Cerebellar nuclear complex (tissue), 1 donor: ENCODE measurements at places on chromosomes 3 and 15.
A peak's percentile ranks its signal among the peaks of the same experiment; 100 is the strongest.

DNA sequence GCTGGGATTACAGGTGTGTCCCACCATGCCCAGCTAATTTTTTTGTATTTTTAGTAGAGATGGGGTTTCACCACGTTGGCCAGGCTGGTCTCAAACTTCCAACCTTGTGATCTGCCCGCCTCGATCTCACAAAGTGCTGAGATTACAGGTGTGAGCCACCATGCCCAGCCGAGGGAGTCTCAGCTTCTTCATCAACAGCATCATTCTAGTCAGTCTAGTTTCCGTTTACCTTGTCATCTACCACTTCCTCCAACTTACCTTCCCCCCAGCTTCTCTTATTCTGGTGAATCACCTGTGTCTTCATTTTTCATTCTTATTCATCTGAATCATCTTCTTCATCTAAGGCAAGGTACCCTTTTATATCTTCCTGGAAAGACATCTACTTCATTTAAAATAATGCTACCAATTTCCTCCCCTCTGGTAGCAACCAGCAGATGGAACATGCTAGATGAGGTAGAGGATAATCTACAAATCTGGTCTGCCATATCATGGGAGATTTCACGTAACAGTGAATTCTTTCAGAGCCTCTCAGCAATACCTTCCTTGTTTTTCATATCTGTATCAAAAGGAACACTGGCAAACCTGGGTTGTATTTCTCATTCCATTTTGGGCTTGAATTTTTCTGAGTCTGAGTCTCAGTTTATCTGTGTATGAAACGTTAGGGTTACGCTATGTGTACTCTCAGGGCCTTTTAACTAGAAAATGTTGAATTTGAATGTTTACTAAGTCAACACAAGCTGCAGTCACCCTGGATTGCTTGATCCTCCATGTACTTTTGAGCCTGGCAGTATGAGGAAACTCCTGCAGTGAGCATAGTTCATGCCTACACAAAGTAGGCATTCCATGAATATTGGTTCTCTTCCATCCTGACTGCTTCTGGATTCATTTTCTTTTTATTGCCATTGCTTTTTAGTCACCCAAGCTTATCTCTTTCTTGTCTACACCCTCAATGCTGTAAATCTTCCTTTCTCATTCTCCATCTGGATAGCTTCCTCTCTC lies 16.8 kb downstream of the LPP start:
- DNase-seq = no peak

DNA sequence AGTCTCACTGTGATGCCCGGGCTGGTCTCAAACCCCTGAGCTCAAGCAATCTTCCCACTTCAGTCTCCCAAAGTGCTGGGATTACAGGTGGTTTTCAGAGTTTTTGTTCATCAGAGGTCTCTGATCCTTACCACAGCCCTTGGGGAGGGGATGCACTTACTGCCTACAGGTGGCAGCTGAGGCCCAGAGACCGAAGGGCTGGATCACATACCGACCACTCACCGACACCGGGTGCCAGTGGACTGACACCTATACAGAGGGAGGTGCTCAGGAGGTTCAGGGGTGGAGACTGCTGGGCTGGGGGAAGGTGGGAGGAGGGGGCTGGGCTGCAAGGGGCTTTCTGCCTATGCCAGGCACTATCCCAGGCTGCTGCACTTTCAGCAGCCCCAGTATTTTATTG lies 19.5 kb downstream of the DUSP7 start:
- no peak for DNase-seq

GRCh38 chr3:74332165-74332564 lies 282.3 kb downstream of the CNTN3 start:
- no peak for DNase-seq

- no peak for DNase-seq
These were observed 26.0 kb downstream of the GLDN start for GRCh38 chr15:51367322-51367976.

GRCh38 chr3:42117175-42118008 lies 26.2 kb downstream of the TRAK1 start:
- peak; percentile 52 for DNase-seq
